ENCODE measurements at places on chromosomes 3 and 15. TPM values are rescaled to one million over a fixed set of nuclear protein-coding genes. Genes with fewer than 3 reads are reported as not detected.

Gene IL1RAP
- total RNA-seq: 23.9 TPM

- no peaks in the 10 kb centered on the region for H3K27me3 ChIP-seq
- H3K4me3 ChIP-seq: no peak overlapping the region
- DNase-seq: no peak
- H3K36me3 ChIP-seq: no peaks in the 10 kb centered on the region
- H3K27ac ChIP-seq: no peak overlapping the region
These were observed 419.7 kb downstream of the FGF12 start for GRCh38 chr3:192307631-192308030.

DNA sequence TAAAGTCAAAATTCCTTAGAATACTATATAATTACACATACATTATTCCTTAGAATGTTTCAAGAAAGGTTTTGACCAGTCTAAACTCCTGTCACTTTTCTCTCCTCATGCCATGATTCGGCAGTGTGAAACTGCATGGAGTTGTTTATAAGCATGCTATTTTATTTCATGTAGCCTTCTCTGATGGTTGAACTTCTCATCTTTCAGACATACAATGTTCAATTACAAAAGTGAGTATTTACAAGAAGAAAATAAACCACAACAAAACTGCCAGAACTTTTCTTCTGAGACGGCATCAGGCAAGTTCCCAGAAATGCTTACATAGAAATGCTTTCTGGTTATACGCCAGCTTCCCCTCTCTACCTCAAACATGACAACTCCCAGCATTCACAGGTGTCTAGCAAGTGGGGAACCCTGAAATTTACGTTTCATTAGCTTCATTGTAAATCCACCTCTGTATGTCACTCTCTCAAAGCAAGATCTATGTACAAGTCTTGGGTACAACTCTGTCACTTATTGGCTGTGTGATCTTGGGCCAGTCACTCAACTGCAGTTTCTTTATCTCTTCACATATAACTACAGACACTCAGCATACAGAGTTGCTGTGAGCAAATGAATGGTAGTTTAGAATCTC lies 42.7 kb downstream of the HDGFL3 start:
- H3K4me3 ChIP-seq: no peak overlapping the region
- H3K36me3 ChIP-seq: no peaks in the 10 kb centered on the region
- no peak overlapping the region for H3K27ac ChIP-seq
- H3K27me3 ChIP-seq: no peaks in the 10 kb centered on the region
- H3K4me1 ChIP-seq: peaks cover 14% of the 10 kb centered on the region
- DNase-seq: no peak

GRCh38 chr3:70753572-70753971 lies 441.1 kb upstream of the MDFIC2 start:
- H3K4me3 ChIP-seq: no peak overlapping the region
- no peak for DNase-seq
- no peaks in the 10 kb centered on the region for H3K27me3 ChIP-seq

Gene TMC3
- not detected for total RNA-seq

DNA sequence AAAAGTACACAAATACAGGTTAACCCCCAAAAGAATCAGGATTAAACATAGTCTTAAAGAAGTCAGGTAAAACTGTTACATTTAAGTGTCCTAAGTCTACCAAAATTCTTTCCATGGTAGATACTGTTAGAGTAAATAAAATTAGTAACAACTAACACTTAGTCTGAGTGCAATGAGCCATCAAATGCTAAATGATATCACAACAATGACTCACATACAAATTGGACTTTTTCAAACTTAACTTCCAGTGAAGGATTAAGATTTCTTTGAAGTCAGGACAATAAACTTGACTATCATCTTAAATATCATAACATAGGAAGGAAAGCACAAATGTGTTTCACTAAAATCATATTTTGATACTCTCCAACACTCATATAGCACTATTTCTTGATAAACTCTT lies 43.9 kb downstream of the ZNF148 start:
- H3K4me1 ChIP-seq: peaks cover 24% of the 10 kb centered on the region
- H3K36me3 ChIP-seq: no peaks in the 10 kb centered on the region
- no peaks in the 10 kb centered on the region for H3K27me3 ChIP-seq
- no peak overlapping the region for H3K27ac ChIP-seq
- H3K4me3 ChIP-seq: no peak overlapping the region
- DNase-seq: no peak

Gene INSYN1
- 2.2 TPM for total RNA-seq
